ENCODE measurements at places on chromosomes 13 and 19.

DNA sequence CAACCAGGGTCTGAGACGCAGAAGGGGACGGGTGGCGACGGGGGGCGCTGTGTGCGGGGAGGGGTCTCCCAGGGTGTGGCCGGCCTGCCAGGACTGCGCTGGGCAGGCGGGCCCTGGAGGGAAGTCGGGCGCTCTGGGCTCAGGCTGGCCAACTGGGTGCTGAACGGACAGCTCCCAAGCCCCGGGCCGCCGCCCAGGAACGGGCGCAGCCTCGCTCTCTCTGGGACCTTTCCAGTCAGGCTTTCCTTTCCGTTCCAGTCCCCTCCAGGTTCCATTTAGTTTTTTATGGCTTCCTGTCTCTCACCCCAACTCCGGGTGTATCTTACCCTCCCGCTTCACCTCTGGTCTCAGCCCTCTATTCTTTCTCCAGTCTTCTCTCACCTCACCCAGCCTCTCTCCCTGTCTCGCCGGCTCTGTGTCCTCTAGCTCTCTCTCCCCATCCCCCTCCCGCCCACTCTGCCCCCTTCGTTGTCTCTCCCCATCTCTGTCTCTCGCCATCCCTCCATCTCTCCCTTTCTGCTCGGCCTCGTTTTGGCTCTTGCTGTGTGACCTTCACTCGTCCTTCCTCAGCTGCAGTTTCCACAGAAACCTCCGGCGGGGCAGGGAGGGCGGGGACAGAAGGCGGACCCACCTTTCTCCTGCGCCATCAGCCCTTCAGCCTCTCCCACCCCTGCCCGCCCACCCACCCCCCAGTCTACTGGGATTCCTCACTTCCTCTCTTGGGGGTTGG, 3.3 kb upstream of the ATP1A3 start:
- DNase-seq = peak; percentile 83

DNA sequence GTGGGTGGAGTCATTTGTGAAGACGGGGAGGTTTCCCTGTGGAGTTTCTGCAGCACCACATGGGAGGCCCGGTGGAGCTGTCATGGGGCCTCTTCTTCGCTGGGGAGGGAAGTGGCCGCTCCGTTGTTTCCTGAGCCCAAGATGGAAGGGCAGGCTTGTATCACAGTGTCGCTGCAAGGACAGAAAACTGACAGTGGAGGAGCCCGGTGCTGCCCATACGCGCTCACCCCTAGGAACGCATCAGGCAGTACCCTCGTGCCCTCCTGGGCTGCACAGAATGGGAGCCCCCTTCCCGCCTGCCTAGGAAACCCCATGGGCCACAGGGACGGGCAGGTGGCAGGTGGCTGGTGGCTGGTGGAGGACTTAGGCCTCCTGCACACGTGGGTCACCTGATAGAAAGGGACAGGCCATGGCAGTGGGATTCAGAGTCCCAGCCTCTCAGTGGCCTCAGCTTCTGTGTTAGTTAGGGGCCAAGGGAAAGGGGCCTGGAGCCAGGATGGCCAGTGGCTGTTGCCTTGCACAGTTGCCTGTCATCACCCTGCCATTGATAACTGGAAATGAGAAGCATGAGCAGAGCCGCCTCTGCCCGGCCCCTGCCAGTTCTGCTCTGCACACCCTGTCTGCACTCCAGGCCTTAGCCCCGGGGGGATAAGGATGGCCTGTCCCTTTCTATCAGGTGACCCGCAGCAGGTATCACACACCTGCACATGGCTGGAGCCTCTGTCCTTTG, 7.6 kb downstream of the COL4A2 start:
- DNase-seq = no peak

DNA sequence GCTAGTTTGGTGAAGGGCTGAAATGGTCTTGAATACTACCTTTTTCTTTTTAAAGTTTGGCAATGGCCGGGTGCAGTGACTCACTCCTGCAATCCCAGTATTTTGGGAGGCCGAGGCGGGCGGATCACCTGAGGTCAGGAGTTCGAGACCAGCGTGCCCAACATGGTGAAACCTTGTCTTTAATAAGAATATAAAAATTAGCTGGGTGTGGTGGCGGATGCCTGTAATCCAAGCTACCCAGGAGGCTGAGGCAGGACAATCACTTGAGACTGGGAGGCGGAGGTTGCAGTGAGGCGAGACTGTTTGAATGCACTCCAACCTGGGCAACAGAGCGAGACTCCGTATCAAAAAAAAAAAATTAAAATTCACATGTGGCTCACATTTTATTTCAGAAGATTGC, 880 bp upstream of the ZNF723 start:
- no peak for DNase-seq

DNA sequence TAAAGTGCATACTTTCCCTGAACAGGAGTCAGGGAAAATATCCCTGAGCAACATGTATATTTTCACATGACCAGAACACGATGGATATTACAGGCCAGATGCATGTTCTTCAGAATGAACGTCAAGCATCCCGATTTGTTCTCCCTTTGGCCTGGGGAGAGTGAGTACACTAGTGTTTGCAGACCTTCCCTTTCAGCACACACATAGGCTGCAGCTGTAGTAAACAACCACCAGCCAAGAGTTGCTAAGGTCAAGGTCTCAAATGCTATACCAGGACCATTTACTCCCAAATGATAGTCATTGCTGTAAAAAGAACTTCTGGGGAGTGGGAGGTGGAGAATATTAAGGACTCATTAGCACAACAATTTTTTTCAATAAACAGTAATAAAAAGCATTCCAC, 3.0 kb downstream of the KLF12 start:
- DNase-seq = no peak

GRCh38 chr13:73520566-73521289, 461.9 kb downstream of the KLF5 start:
- DNase-seq = no peak

DNA sequence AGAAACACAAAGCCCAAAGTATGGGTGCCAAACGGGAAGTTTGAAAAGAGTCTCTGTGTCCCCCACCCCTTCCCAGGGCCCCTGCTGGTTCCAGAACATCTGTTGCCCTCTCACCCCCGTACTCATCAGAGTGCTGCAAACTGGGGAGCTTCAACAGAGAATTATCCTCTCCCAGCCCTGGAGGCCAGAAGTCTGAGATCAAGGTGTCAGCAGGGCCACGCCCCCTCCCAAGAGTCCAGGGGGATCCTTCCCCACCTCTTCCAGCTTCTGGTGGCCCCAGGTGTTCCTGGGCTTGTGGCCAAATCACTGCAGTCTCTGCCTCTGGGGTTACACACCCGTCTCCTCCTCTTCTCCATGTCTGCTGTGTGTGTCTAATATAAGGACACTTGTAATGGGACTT, 183.4 kb downstream of the PTPRS start:
- DNase-seq = peak; percentile 44

GRCh38 chr13:44498969-44499368, 77.2 kb downstream of the TSC22D1 start:
- no peak for DNase-seq

DNA sequence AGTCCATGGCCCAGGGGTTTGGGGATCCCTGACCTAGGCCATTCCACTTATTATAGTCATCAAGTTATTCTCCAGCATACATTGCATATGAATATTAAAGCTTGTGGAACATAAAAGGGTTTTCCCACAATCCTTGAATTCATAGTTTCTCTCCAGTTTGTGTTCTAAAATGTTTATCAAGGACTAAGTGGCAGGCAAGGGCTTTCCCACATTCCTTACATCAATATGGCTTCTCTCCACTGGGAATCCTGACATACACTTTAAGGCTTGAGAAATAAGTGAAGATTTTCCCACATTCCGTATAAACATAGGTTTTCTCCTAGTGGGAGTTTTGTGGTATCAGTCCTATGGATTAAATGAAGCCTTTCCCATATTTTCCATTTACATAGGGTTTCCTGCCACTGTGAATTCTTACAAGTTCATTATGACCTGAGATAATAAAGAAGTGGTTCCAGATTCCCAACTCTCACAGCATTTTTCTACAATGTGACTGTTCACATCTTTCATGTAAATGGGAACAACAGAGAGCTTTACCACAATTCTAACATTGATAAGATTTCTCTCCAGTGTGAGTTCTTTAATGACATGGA, 14.5 kb downstream of the ZNF426 start:
- no peak for DNase-seq

DNA sequence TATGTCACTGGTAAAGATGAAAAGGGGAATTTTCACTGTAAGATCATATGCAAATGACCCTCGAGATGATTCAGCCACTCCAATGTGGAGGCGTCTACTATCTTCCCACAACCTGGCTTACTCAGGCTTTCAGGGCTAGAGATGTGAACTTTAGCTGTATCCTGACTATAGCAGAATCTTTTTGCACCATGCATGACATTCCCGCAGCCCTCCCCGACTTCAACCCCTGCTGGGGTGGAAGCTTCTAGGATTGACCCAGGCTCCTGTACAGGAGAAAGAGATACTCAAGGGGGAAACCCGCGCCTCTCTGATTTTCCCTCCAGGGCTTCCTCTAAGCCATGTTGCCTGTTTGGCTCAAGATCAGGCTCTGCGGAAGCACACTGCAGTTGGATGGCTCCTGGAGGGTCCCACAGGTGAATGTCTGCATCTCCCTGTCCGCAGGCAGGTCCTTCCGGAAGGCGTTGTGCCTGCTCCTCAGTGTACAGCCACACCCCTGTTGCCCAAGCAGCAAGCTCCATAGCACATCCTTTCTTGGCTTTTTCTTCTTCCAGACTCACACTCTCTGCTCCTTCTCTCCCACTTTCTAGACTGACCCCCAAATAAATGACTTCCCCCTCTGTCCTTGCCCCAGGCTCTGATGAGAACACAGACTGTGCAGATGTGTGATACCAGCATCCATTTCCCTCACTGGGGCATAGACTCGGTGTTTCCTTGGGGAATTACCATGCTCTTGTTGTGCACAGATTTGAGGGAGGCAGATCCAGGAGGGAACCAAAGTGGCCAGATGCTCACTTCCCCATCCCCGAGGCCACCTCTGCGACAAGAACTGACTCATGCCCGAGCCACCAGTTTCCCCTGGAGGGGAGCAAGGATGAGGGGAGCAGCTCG, 29.1 kb upstream of the POP4 start:
- peak; percentile 80 for DNase-seq

DNA sequence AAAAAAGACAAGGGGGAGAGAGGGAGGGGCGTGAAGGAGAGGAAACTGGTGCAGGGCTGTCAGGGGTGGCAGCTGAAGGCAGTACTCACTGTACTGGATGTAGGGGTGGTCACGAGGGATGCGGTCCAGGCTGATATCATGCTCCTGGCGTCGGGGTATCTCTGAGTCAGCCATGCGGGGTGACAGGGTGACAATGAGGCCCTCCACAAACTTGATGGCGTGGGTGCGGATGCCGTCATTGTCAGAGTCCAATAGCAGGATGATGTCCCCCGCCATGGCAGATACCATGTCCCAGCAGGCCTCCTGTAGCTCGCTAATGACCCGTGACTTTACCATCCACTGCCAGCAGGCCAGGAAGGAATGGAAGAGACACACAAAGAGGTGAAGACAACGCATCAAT, 15.3 kb downstream of the SYMPK start:
- DNase-seq = no peak

DNA sequence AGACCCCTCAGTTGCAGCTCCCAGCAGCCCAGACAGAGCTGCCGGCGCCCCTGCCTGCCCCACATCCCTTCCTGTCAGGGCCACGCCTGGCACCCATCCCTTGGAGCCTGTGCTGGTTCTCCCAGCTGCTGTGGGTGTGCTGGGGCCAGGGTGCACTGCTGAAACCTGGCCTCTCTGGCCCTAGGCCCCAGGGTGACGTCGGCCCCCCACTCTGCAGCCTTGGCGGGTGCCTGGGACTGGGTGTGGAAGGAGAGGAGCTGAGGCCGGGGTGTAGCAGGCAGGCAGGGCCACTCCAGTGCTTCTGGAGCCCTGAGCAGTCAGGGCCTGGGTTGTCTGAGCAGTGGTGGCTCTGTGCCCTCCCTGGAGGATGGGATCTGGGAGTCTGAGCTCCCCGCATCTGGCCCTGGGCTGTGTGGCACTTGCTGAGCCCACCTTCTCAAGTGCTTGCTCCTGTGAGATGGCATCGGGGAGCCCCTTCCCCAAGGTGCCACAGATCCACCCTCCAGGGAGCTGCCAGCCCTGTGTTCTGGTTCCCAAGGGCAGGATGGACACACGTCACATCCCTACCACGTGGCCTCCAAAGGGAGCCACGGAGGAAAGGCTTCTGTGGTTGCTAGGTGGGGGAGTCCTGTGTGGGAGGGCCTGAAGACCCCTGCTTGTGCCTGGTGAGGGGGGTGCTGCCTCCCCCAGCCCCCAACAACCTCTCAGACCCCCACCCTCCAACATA, 5.2 kb downstream of the PLEKHJ1 start:
- no peak for DNase-seq

DNA sequence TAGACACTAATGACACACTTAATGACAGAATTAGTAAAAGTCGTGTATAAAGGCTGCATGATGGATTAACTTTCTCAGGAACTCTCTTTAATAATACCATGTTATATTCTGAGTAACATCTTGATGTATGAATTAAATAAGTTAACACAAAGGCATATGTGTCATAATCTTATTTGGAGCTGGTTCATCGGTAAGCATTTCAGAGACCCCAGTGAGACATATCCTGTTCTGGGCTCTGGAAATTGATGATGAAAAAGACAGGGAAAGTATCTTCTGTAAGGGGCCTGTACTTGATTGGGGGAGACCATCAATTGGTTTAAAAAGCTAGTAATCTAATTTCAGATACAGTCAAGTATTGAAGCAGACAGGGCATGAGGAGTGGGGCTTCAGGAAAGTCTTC, 547.9 kb downstream of the GPC6 start:
- DNase-seq = no peak

DNA sequence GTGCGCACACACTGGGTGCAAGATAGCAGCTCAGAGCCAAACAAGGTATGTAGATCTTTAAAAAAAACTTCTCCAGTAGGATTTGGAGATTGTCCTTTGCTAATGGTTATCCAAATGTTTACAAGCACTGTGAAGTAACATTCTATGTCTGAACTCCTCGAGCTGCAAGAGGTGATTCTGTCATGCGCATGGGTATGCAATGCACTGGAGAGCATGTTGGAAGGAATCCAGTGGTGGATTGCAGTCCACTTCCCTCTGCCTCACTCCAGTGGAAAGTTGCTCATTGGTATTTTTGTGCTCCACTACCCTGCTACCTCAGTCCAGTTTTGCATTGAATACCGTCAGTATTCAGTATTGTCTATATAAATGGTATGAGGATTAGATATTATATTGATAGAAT, 132.1 kb downstream of the ATP8A2 start:
- no peak for DNase-seq

DNA sequence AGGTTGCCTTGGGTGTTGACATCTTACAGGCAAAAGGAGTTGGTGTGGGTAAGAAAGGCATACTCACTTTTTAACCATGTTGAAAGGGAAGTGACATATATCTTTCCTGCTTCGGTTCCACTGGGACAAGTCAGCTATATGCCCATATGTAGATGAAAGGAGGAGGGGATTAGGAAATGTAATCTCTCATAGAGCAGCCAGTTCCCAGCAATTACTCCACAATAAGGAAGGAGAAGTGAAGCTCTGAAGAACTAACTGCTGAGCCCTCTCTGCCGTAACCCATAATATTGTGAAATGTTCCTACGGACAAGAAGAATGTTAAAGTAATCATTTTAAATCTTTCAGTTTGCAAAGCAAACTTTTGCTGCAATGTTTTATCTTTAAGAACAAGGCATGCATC, 82.2 kb downstream of the EDNRB start:
- no peak for DNase-seq

All from NCI-H2171 (cell line).